ENCODE measurements at places on chromosomes 3 and 15.

DNA sequence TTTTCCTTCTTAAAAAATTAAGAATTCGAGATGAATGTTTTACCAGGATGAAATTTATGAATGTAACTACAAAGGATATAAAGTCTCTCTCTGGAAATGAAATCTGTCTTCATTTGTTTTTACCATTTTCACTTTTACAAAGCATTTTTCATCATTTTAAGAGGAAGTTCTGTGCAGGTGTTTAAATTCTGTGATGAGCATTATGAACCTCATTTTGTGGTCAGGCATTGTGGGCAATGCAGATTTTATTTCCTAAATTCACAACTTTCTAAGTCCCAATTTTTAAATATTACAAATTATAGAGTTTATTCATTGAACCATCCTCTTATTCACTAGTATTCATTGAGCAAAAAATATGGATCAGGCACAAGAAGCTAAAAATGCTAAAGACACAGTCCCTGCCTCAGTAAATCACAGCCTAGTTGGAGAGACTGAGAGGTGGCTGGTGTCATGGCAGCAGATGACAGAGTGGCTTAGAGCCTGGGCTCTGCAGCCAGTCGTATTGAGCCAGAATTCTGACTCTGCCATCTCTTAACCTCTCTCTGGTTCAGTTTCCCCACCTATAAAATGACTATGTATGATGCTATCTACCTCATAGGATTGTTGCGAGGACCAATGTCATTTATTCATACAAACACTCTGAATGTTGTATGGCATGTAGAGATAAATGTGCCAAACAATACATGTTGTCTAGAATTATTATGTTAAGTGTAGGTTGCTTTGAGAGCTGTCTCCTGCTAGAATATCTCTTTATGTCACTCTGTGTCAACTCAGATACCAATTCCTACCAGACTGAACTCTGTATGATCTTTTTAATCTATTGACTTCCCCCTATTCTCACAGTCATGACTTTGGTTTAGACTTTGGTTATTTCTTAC, 7.5 kb upstream of the TGFBR2 start:
- no peak for DNase-seq

DNA sequence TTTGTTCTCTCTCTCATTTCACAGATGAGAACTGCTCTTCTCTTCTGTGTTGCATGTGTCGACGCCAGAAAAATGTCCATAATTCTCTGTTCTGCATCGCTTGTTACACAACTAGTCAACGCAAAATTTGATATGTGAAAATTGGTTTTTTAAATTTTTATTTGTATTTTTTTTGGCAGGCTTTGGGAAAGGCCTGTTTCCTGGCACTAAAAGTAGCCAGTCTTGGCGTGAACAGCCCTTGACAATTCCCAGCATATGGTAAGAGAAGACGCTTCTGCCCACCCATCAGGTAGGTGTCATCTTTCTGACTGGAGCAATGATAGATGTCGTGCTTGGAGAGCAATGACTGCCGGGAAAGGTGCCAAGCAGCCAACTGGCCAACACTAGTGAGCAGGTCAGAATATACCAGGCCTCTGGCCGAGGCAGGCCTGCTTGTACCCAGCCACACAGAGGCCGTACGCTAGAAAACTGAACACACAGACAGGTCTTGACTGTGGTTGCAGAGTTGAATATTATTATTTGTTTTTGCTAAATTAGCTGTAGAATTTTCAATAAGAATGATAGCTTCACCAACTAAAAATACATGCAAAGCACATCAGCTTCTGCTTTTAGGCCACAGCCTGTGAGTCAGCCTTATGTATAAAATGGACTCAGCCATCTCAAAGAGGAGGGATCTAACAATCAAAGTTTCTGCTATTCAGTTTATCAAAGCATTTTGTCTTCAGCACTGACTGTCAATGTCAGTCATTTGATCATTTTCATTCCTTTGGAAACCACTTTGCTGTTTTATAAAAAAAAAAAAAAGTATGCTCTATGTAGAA, 837.5 kb downstream of the MCTP2 start:
- no peak for DNase-seq

GRCh38 chr3:20739814-20740213, 553.8 kb upstream of the SGO1 start:
- DNase-seq: no peak

- no peak for DNase-seq
Observed at GRCh38 chr3:128194843-128195242, 41.6 kb downstream of the EEFSEC start.

- no peak for DNase-seq
Observed at GRCh38 chr3:52171514-52172261, 17.5 kb upstream of the POC1A start.

DNA sequence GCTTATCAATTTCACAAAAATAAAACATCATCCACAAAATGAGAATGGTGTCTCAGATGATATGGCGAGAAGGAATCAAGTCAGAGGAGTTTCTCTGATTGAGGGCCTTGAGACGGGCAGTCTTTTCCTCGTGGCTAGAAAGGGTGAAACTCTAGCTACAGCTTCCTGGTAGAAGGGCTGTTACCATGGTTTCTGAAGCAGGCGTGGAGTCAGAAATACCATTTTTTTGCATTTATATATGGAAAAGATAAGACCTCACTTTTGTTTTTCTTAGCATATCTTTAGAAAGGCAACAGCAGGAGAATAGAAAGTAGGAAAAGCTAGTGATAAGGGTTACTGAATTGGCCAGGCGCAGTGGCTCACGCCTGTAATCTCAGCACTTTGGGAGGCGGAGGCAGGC, 17.3 kb upstream of the SAMD7 start:
- no peak for DNase-seq

GRCh38 chr3:32500231-32500630, 2.4 kb downstream of the CMTM6 start:
- no peak for DNase-seq
